GM23338 (cell line): ENCODE measurements at places on chromosomes 6 and 20. TPM values are rescaled to one million over a fixed set of nuclear protein-coding genes. Genes with fewer than 3 reads are reported as not detected.

DNA sequence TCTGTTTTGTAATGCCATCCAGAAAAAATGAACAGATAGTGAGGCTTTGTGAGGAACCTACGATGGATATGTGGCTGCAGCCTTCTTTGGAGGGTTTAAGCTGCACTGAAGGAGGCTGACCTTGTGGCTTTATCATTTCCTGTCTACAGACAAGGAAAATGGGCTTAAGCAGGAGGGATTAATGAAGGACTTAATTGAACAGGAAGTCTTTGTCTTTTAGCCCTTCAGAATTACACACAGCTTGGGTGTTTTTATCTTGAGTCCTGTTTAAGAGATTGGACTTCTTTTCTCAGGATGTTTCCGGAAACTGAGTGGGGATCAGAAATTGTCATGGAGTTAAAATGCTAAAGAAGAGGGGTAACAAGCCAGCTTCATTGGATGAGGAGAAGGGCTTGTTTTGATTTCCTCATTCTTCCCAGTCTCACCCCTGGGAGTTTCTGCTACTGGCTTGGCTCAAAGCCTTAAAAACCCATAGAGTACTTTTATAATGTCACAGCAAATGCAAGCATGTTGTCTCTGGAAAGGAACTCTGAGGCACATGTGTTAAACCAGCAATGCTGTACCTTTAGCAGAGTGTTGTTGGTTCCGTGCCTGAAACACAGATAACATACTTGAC, 193.6 kb downstream of the JARID2 start:
- peak overlapping the region; percentile 40; the same call in 1 of the 2 replicates for H3K27ac ChIP-seq
- no peak overlapping the region for H3K4me3 ChIP-seq
- H3K36me3 ChIP-seq, result peaks cover 5% of the 10 kb centered on the region; the same call in 1 of the 2 replicates
- H3K27me3 ChIP-seq, result no peaks in the 10 kb centered on the region

GRCh38 chr20:33981964-33982363, 11.7 kb upstream of the RALY start:
- no peaks in the 10 kb centered on the region for H3K36me3 ChIP-seq
- no peak for DNase-seq
- no peak overlapping the region for H3K27ac ChIP-seq
- no peak overlapping the region for H3K4me3 ChIP-seq
- no peaks in the 10 kb centered on the region for H3K4me1 ChIP-seq
- H3K27me3 ChIP-seq, result no peaks in the 10 kb centered on the region

- no peak for DNase-seq
- H3K4me1 ChIP-seq, result no peaks in the 10 kb centered on the region
- H3K27me3 ChIP-seq, result no peaks in the 10 kb centered on the region
- no peaks in the 10 kb centered on the region for H3K36me3 ChIP-seq
- H3K4me3 ChIP-seq, result no peak overlapping the region
Observed at GRCh38 chr20:57632286-57632685, 12.1 kb upstream of the ZBP1 start.

DNA sequence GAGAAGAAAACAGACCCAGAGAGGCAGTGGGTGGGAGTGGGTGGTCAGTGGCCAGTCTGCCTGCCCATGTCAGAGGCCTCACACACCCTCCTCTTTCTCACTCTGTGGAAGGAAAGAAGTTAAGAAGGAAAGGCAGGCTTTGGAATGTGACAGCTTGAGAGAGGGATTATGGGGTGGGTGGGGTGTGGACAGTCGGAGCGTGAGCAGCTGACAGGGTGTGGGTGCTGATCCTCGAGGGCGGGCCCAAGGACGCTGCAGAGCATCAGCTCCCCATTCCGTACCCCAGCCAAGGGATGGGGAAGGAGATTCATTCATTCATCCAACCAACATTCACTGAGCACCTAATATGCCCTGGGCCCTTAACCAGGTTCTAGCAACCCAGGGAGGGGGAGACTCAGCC, 4.8 kb downstream of the TGM6 start:
- H3K27ac ChIP-seq, result no peak overlapping the region
- no peak for DNase-seq
- H3K4me3 ChIP-seq, result no peak overlapping the region
- H3K36me3 ChIP-seq, result no peaks in the 10 kb centered on the region

DNA sequence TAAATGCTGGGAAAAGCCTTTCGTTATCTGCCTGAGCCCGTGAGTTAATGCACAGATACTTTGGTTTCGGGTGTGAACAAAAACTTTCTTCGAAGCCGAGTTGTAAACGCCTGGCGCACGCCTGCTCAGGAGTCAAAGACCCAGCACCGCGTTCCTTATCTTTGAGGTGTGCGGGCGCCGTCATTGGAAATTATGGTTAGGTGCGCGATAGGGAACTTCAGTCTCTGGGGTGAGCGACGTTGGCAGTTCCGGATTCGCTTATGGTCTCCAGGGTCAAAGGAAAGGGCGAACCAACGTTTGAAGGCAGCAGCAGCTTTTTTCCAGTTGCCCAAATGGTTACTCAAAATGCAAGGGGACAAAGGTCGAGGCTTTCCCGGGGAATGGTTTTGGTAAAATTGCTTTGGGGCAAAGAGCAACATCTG, 853 bp downstream of the SLC22A3 start:
- peak overlapping the region; percentile 82 for H3K4me3 ChIP-seq
- no peak overlapping the region for H3K27ac ChIP-seq

PPP2R5D gene
- total RNA-seq, result 49.9 and 55.3 TPM in 2 replicates

TRIM31 gene
- not detected in 2 replicates for total RNA-seq

CFAP206 gene
- not detected in 2 replicates for total RNA-seq
